Right atrium auricular region (tissue), 2 donors: ENCODE measurements at places on chromosomes 12 and 14. TPM values are rescaled to one million over a fixed set of nuclear protein-coding genes. Genes with fewer than 3 reads are reported as not detected.

DNA sequence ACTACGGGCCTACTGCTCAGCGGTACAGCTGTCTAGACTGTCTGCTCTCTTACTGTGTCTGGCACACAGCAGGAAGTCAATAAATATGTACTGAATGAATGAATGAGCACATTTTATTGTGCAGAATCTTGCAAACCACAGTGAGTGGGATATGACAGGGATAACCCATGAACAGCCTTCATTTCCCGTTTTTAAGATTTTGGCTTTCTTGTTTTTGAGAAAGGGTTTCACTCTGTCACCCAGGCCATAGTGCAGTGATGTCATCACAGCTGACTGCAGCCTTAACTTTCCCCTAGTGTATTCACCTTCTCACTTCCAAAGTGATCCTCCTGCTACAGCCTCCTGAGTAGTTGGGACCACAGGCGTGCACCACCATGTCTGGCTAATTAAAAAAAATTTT is 203.1 kb downstream of the AEBP2 start:
- no peak for DNase-seq

CGRRF1 gene
- 12.4 TPM for total RNA-seq

DNA sequence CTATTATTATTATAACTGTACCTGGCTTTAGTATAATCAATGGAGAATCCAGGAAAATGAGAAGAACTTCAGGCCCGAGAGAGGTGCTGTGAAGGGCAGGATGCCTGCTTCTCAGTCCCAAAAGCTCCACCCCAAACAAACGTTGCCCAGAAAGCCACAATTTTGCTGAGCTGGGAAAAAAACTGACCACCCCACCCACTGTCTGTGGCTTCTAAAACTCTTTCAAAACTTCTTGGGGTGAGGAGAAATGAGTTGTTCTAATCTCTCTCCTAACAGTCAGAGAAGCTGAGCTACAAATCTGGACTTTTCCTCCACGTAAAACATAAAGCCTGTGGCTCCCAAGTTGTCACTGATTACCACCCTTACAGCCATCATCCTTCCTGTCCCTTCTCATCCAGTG is 13.4 kb downstream of the VDR start:
- DNase-seq, result no peak

BDKRB2 gene
- 2.9 TPM for total RNA-seq

GRCh38 chr14:68679746-68680467 is 113.0 kb downstream of the ZFP36L1 start:
- no peak for DNase-seq

GRCh38 chr12:46983959-46984841 is 95.2 kb upstream of the PCED1B start:
- no peak for DNase-seq

- no peak for DNase-seq
Measured at GRCh38 chr12:20197411-20197810, 170.9 kb upstream of the PDE3A start.

- no peak for DNase-seq
Measured at GRCh38 chr14:99179946-99180345, 92.1 kb downstream of the BCL11B start.

PTPRR gene
- 0.37 TPM for total RNA-seq

GRCh38 chr14:37241198-37241597 is 43.5 kb downstream of the MIPOL1 start:
- DNase-seq, result no peak

DNA sequence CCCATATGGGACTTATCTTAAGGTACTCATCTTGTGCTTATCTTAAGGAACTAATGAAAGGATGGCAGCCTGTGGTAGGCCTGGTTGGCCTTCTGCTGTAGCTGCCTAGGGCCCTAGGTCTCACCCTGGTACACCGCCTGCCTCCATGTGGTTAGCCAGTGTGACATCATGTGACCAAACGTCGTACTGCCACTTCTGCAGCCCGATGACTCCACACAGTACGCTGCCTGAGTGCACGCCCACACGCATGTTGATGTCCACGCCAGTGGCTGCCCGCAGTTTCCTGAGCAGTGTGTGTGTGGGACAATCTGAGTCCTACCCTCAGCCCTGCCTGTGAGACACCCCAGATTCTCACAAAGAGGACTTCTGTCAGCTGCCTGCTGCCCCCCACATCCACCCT is 5.1 kb downstream of the ADCY4 start:
- DNase-seq, result no peak

DNA sequence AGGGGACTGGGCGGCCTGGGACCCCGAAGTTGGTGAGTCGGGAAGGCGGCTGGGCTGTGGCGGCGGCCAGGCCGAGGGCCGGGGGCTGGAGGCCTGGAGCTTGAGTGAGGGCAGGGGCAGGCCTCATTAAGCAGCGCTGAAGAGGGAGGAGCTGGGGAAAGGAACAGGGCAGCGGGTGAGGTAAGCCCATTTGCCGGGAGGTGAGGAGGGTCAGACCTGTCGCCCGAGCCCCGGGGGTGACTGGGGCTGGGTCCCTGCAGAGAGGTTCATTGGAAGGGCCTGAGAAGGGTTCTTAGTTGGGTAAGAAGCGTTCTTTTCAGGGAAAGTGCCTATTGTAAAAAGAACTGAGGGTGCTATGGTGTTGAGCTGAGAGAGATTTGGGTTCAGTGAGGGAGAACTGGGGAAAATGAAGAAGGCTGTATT is 441 bp downstream of the RAB5B start:
- DNase-seq, result peak; percentile 69

DNA sequence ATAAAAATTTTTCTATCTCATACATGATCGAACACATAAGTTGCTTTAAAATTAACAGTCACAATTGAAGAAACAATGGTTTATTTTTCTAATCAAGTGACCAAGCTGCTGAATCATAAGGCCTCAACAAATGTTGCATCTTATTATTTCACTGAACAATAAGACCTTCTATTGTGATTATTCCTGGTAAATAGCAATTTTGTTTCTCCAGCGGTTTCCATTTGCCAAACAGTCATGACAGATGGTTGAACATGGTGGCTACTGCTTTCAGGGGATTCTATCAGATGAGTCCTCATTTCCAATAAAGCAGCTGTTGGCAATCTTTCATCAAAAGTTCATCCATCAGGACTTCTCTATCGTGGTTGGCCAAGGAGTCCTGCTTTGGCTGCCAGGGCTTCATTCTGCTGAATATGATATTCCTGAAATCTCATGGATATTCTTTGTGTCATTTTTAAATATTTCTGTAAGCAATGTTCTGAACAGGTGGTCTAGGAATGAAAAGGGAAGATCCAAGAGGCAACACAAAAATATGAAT is 13.0 kb downstream of the TOMM20L start:
- DNase-seq, result no peak

ALKBH2 gene
- total RNA-seq, result 8.5 TPM

DNA sequence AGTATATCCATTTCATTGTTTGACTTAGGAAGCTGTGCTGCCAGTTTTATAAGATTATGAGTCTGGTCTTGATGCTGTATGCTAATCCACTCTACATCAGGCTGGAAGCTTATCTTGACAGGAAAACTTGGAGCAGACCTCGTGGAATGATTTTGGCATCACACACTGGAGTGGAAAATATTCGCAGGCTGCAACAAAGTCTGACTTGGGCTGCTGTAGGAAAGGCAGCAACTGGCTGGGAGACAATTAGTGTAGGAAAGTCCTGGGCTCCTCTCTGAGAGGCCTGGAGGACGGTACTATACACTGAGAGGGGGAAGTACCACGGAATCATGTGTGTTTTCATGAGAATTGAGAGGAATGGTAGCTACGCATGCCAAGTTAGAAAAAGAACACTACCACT is 383.7 kb downstream of the ETNK1 start:
- no peak for DNase-seq

ALDH1L2 gene
- total RNA-seq, result 2.5 TPM

MMP17 gene
- 3.2 TPM for total RNA-seq
